ENCODE measurements at places on chromosomes 1 and 21. TPM values are rescaled to one million over a fixed set of nuclear protein-coding genes. Genes with fewer than 3 reads are reported as not detected.

- no peak overlapping the region for H3K27ac ChIP-seq
- H3K36me3 ChIP-seq: no peaks in the 10 kb centered on the region
- H3K27me3 ChIP-seq: no peaks in the 10 kb centered on the region
- H3K4me3 ChIP-seq: no peak overlapping the region
- DNase-seq: no peak
Observed at GRCh38 chr1:3158347-3158746, 89.3 kb downstream of the PRDM16 start.

- H3K27ac ChIP-seq: no peak overlapping the region
- H3K4me3 ChIP-seq: no peak overlapping the region
- H3K36me3 ChIP-seq: no peaks in the 10 kb centered on the region
- no peaks in the 10 kb centered on the region for H3K27me3 ChIP-seq
- no peaks in the 10 kb centered on the region for H3K4me1 ChIP-seq
Observed at GRCh38 chr1:102919659-102920058, 188.7 kb downstream of the COL11A1 start.

GRCh38 chr1:33984906-33985565 lies 121.2 kb downstream of the HMGB4 start:
- H3K27me3 ChIP-seq: no peaks in the 10 kb centered on the region
- H3K4me1 ChIP-seq: peaks cover 11% of the 10 kb centered on the region
- no peak overlapping the region for H3K4me3 ChIP-seq
- no peaks in the 10 kb centered on the region for H3K36me3 ChIP-seq
- peak overlapping the region; percentile 51 for H3K27ac ChIP-seq

- peaks cover 50% of the 10 kb centered on the region for H3K4me1 ChIP-seq
- H3K27ac ChIP-seq: peak overlapping the region; percentile 62
- no peaks in the 10 kb centered on the region for H3K36me3 ChIP-seq
- H3K4me3 ChIP-seq: no peak overlapping the region
- no peaks in the 10 kb centered on the region for H3K27me3 ChIP-seq
Observed at GRCh38 chr1:89908672-89909436, 86.1 kb upstream of the ZNF326 start.

DNA sequence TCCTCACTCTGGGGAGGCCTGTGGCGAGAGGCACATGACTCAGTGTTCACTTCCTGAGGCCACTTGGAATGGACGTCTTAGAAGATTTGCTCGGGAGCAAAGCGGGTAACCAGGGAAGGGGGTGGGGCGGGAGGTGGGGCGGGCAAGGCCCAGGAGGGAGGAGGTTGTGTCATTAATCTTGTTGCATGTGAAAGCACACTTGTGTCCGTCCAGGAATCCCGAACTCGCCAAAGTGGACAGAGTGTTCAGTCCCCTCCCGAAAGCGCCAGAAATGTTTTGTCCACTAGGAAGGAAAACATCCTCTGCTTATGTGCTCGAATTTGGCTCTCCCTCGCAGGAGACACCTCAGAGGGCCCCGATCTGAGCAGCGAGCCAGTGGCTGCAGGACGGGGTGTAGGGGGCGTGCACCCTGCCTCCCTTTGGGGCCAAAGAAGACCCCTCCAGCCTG lies 84.2 kb downstream of the SPSB1 start:
- peak; percentile 74 for DNase-seq
- no peak overlapping the region for H3K27ac ChIP-seq
- peaks cover 10% of the 10 kb centered on the region for H3K4me1 ChIP-seq
- H3K27me3 ChIP-seq: peaks cover 6% of the 10 kb centered on the region

DNA sequence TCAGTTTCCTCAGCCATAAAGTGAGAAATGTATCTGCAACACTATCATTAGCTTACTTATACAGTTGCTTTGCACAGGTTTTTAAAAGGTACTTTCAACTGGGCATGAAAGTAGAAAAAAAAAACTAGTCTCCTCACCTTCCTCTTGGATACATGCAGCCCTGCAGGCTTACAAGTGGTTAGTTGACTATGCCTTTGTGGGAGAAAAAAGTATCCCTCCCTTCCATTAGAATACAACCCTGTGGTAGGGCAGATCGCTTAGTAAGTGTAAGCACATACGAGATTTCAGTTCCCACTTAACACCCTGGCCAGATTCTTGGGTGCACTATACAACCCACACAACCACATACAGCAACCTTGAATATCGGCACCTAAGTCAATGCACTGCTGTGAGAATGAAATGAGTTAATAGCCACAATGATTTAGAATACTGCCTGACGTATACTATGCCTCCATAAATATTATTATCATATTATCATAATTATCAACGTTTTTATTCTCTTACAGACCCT lies 54.7 kb downstream of the PIGK start:
- no peaks in the 10 kb centered on the region for H3K36me3 ChIP-seq
- no peak overlapping the region for H3K27ac ChIP-seq
- no peaks in the 10 kb centered on the region for H3K4me1 ChIP-seq
- H3K4me3 ChIP-seq: no peak overlapping the region

- H3K36me3 ChIP-seq: no peaks in the 10 kb centered on the region
- H3K4me1 ChIP-seq: peaks cover 2% of the 10 kb centered on the region
- no peak overlapping the region for H3K4me3 ChIP-seq
- H3K27me3 ChIP-seq: peaks cover 12% of the 10 kb centered on the region
- no peak overlapping the region for H3K27ac ChIP-seq
- no peak for DNase-seq
Observed at GRCh38 chr1:203158960-203159665, 16.5 kb downstream of the MYBPH start.

- no peaks in the 10 kb centered on the region for H3K27me3 ChIP-seq
- H3K4me1 ChIP-seq: peaks cover 8% of the 10 kb centered on the region
- H3K4me3 ChIP-seq: no peak overlapping the region
- no peak overlapping the region for H3K27ac ChIP-seq
Observed at GRCh38 chr1:20279509-20279908, 11.2 kb upstream of the VWA5B1 start.

DNA sequence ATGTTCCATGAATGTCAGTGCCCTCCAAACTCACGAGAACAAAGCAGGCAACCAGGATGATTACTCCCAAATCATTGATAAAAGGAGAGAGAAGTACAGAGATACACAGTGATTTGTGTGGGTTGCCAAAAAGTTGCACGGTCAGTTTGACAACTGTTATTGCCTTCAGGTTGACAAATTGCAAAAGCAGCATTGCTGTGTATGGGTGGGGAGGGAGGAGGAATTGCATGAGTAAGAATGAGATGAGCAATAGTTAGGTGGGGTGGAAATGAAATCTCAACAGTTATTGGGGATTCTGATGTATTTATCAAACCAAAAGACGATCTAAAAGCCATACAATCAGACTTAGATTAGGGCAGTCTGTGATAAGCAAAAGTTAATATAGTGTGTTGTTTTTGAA lies 93.7 kb downstream of the NTMT2 start:
- H3K36me3 ChIP-seq: no peaks in the 10 kb centered on the region
- no peak overlapping the region for H3K4me3 ChIP-seq
- DNase-seq: peak; percentile 27
- H3K27me3 ChIP-seq: no peaks in the 10 kb centered on the region

- DNase-seq: peak; percentile 78
- peaks cover 34% of the 10 kb centered on the region for H3K4me1 ChIP-seq
- H3K27me3 ChIP-seq: no peaks in the 10 kb centered on the region
- no peak overlapping the region for H3K27ac ChIP-seq
- H3K36me3 ChIP-seq: no peaks in the 10 kb centered on the region
- no peak overlapping the region for H3K4me3 ChIP-seq
Observed at GRCh38 chr1:40379785-40380452, 6.4 kb downstream of the SMAP2 start.

DNA sequence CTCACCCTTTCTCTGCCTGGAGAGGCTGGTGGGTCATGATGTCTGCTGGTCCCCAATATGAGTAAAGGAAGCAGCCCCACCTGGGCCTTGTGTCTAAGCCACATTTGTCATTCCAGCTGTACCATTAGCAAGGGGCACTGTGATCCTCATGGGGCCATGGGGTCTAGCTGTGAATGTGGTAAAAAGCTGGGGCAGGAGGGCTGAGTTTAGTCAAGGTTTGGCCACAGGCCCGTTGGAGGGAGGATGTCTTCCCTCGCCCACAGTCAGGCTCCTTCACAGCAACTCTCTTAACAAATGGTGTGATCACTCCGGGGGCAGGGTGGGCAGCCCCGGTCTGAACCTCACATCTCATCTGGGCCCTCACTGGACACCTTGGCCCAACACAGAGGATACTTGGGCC lies 115.4 kb downstream of the DMRTB1 start:
- no peak overlapping the region for H3K27ac ChIP-seq
- H3K4me1 ChIP-seq: no peaks in the 10 kb centered on the region
- H3K4me3 ChIP-seq: no peak overlapping the region
- DNase-seq: no peak

- H3K4me3 ChIP-seq: no peak overlapping the region
- H3K36me3 ChIP-seq: peaks cover 12% of the 10 kb centered on the region
- H3K4me1 ChIP-seq: peaks cover 5% of the 10 kb centered on the region
- DNase-seq: peak; percentile 55
- H3K27me3 ChIP-seq: no peaks in the 10 kb centered on the region
Observed at GRCh38 chr1:43704838-43705237, 2.5 kb upstream of the ST3GAL3 start.

DNA sequence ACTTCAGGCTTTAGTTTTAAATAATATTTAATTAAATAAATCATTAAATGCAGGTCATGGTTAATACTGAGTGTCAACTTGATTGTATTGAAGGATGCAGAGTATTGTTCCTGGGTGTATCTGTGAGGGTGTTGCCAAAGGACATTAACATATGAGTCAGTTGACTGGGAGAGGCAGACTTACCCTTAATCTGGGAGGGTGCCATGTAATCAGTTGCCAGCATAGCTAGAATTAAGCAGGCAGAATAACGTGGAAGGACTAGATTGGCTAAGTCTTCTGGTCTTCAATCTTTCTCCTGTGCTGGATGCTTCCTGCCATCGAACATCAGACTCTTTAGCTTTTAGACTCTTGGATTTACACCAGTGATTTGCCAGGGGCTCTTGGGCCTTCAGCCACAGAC lies 85.3 kb downstream of the MAP3K21 start:
- no peak overlapping the region for H3K27ac ChIP-seq
- H3K36me3 ChIP-seq: no peaks in the 10 kb centered on the region
- DNase-seq: no peak
- no peaks in the 10 kb centered on the region for H3K4me1 ChIP-seq
- no peaks in the 10 kb centered on the region for H3K27me3 ChIP-seq

- no peaks in the 10 kb centered on the region for H3K4me1 ChIP-seq
- H3K36me3 ChIP-seq: no peaks in the 10 kb centered on the region
- no peak for DNase-seq
- no peaks in the 10 kb centered on the region for H3K27me3 ChIP-seq
- H3K4me3 ChIP-seq: no peak overlapping the region
- H3K27ac ChIP-seq: no peak overlapping the region
Observed at GRCh38 chr1:248152056-248152827, 7.3 kb downstream of the OR2M5 start.

- DNase-seq: peak; percentile 89
- no peaks in the 10 kb centered on the region for H3K36me3 ChIP-seq
- no peak overlapping the region for H3K4me3 ChIP-seq
- no peaks in the 10 kb centered on the region for H3K27me3 ChIP-seq
Observed at GRCh38 chr1:94983171-94983739, 56.3 kb upstream of the CNN3 start.

DNA sequence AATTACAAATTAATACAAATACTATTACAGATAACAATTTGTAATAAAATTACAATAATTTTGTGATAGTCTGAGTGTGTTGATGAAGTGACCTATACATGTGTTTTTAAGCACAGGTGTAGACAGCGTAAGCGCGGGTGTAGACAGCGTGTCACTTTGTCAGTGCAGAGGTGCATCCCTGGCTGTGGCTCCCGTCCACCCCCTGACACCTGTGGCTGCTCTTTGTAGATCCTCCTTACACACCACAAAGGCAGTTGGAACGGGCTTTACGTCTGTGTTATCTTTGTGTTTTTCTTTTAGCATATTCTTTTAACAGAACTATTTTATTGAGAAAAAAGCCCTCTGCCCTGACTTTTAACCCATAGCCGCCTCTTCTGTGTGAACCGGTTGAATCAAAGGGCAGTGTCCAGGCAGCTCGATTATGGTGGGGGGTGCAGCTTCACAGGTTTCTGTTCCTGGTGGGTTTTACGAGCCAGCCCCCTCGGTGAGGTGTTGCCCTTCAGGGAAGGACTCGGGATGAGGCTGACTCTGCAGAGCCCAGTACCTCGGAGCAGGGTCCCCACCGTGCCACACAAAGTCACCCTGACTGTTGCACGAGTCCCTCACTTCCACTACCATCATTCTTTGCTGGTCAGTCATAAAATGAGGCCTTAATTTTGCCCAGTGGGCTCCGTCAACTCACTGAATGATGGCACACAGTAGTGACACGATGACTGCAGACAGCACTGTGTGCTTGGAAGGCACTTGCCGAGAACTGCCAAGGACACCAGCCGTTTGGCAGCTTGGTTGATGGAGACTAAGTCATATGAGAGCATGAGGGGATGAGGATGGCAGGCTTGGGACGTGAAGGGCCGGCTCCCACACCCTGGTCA lies 86.4 kb upstream of the COL6A1 start:
- H3K4me1 ChIP-seq: peaks cover 2% of the 10 kb centered on the region
- H3K36me3 ChIP-seq: no peaks in the 10 kb centered on the region

DNA sequence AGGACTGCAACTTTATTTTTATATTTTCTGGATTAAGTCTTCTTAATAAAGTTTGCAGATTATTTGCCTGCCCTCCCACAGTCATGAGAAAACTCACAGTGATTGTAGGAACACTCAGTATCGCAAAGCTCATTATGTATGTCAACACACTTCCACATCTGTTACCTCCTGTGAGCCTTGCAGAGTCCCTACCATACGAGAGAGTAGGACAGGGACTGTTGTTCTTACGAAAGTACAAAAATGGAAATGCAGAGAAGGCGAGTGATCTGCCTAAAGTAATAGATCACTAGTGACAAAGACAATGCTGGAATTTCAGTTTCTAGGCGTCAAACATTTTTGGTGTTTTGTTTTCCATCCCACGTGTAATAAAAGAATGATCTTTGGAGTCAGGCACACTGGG lies 131.7 kb downstream of the SYT2 start:
- peaks cover 48% of the 10 kb centered on the region for H3K4me1 ChIP-seq
- H3K4me3 ChIP-seq: no peak overlapping the region
- H3K27ac ChIP-seq: peak overlapping the region; percentile 84
- no peaks in the 10 kb centered on the region for H3K27me3 ChIP-seq
- DNase-seq: peak; percentile 79

DNA sequence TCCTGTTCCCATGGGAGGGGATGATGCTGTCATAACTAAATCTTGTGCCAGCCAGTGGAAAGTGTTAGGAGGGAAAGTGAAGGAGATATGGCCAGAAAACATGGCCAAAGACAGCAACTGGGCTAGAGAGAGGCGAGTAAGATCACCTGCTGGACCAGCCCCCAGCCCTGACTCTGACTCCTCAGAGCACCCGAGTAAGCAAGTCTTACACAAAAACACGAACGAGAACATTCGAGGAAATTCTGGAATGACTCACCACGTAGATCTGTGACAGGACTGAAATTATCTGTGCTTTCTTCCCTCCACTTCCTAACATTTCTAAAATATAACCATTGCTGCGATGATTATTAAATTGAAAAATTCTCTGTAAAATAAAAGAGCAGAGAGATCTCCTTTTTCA lies 9.2 kb downstream of the ZNF496 start:
- no peaks in the 10 kb centered on the region for H3K27me3 ChIP-seq
- H3K4me3 ChIP-seq: no peak overlapping the region
- no peaks in the 10 kb centered on the region for H3K4me1 ChIP-seq
- DNase-seq: no peak

GRCh38 chr21:23743821-23744220 lies 1863.5 kb downstream of the MRPL39 start:
- H3K27ac ChIP-seq: no peak overlapping the region
- DNase-seq: no peak
- H3K4me1 ChIP-seq: no peaks in the 10 kb centered on the region
- no peaks in the 10 kb centered on the region for H3K27me3 ChIP-seq
- H3K36me3 ChIP-seq: no peaks in the 10 kb centered on the region

KRTAP21-1 gene
- not detected for total RNA-seq

GCSAML gene
- total RNA-seq: not detected

TEX38 gene
- total RNA-seq: not detected

ACTL8 gene
- total RNA-seq: not detected

TPTE gene
- not detected for total RNA-seq

TTLL7 gene
- total RNA-seq: 9.8 TPM

CHD5 gene
- total RNA-seq: under 0.01 TPM

KMO gene
- total RNA-seq: not detected

TIPRL gene
- total RNA-seq: 29.0 TPM

S100A5 gene
- total RNA-seq: not detected

SLC9C2 gene
- not detected for total RNA-seq
